ENCODE measurements at places on chromosomes 13 and 19.

GRCh38 chr19:44839276-44839675 is 6.8 kb upstream of the NECTIN2 start:
- no peak for ATAC-seq

DNA sequence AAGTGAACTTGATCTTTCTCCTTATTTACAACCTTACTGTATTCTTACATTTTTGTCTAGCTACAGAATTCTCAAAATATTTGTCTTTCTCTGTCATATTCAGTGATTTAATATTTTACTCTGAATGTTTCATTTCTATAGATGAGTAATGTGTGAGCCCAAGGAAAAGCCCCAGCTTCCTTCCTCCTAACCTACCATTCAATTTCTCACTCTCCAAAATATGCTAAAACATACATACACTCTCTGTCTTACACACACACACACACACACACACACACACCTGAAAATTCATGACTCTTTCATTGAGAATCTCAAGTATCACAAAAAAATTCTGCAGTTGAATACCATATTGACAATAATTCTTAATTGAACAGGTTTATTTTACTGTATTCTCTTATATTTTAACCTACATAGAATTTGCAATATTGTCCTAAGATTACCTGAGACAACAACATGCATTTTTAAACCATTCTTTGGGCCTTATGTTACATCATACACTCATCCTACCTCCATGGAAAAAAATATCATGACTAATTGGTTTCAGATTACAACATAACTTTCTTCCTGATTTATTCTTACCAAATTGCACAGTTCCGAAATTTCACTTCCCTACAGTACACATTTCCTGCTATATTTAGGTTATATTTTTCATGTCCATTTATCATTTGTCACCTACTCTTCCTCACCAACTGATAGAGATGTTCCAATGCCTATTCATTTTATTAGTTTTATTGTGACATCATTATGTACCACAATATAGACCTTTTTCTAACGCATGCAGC is 1965.6 kb upstream of the PCDH20 start:
- no peak for ATAC-seq

GRCh38 chr13:30850204-30850866 is 55.7 kb upstream of the MEDAG start:
- ATAC-seq: no peak

DNA sequence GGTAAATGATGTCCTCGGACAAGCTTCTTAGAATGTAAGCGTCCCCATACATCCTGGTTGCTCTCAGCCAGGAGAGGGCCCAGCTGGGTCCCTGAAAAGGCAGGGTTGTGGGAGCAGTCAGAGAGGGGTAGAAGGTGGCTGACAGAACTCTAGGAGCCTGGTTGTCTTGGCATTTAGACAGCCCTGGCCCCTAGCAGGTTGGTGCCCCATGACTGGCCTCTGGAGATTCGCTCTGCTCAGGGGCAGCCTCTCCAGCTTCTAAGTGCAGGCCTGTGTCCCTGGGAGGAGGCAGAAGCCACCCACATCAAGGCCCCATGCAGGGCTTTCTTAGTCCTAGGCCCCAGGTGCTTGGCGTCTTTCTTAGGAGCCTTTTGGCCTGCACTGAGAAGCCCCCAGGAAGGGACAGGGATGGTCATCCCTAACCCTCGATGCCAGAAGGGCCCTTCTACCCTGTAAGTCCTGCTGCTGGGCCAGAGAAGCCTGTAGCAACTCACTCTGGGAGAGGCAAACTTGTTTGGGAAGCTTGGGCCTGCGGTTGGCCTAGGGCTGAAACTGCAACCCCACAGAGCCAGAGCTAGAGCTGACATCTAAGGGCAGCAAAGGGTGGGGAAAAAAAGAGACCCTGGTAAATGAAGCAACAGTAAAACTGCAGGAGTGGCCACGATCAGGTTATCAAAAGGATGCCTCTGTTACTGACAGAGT is 2.8 kb upstream of the CDX2 start:
- ATAC-seq: no peak

All from stimulated activated memory B cell treated with anti-CD40 and anti-IgM and Interleukin-4, amounts not matched to agents 10 μg/mL and 1 μg/mL and 100 μg/mL, for 72 hours (primary cell).